ENCODE measurements at places on chromosomes 6 and 20.

- DNase-seq = no peak
Measured at GRCh38 chr6:138427701-138428100, 23.7 kb downstream of the HEBP2 start.

DNA sequence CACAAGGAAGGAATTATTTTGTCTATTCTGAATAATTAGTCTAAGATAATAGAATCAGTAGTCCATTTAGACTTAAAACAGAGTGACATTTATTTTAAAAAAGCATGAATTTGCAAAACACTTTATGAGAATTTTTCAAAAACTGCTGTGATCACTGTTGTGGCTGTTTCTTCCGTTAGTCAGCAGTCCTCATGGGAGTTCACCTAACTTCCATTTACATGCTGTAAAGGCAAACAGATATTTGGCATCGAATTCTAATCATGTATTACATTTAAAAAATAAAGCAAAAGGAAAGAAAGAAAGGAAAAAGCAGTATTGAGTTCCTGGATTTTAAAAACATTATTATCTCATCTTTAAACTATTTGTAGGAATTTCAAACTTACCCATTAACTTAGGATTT, 111.8 kb downstream of the MTHFD1L start:
- no peak for DNase-seq

DNA sequence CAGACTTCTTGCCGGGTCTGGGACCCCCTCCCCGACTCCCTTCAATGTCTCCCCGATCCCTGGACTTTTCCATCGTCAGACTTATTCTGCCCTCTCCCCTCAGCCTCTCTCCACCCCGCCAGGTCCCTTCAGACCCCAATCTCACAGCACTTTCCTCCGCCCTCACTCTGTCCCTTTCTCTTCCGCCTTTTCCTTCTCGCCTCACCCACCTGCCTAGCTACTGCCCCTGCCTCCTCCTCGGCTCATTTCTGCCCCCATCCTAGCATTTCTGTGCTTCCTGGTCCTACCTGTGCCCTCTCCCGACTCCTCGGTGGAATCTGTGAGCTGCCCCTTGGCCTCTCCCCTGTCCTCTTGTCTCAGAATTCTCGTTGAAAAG, 616 bp downstream of the CHMP4B start:
- no peak for DNase-seq

GRCh38 chr20:21033817-21034216, 72.3 kb downstream of the LINC00237 start:
- no peak for DNase-seq

GRCh38 chr6:4380881-4381281, 245.5 kb upstream of the ECI2 start:
- no peak for DNase-seq

DNA sequence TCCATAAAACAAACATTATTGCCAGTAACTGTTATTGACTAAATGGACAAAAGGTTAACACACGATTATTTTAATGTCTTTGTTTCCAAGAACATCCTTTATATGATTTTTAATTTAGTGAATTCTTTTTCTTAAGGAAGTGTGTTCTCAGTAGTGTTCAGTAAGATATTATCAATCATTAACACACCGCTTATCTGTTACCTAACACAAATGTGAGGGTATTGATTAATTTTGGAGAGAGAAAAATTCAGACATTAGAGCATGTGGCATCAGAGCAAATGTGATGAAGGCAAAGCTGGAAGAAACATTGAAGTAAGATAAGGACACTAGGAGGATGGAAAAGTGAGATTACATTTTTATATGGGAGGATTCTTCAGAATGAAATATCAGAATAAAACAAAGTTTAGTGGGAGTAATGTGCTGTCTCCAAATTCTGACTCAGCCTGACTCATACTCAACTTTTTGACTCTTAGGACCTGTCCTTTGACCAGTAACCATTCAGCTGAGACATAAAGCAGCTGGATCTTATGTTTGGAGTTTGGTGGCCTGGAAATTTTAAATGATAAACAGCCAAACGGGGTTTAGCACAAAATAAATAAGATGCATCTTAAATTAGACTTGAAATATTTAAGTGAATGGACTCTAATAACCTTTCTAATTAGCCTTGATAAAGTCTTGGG, 348.6 kb downstream of the CD109 start:
- DNase-seq = no peak

DNA sequence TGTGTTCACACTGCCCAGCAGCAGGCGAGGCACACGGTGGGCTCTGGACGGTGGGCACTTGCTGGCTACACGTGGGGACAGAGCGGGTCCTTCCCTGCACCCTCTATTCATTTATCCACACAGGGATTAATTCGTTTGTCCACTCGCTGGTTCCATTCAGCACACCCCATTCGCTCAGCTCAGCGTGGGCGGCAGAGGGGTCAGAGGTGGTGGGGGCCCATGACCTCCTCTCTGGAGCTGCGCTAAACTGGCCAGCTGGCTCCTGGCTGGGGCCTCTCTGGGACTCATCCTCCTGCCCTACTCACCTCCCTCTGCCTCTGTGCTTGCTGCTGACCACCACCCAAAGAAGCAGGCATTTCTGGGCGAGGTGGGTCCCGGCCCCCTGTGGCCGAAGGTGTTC, 21.4 kb upstream of the RBBP8NL start:
- no peak for DNase-seq

DNA sequence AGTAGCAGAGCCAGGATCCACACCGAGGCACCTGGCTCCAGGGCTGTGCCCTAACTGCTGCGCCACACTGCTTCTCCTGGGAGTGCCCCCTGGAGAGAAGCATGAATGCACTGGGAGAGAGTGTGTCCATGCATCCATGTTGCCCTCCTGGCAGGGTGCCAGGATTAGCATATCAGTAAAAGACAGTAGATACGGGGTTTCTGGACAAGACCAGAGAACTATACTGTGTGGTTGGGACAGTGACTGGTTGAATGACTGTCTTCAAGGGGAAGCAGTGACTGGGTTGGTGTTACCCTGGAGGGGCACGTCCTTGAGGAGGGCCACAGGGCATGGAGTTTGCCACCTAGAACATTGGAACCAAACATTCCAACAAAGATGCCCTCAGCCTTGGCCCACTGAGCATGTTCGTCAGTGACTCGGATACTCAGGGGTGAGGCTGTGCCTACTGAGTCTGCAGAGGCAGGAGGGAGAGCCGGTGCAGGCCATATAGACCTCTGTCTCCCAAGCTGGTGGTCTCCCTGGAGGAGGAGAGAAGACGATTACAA, 288.8 kb downstream of the CDC5L start:
- DNase-seq = no peak

DNA sequence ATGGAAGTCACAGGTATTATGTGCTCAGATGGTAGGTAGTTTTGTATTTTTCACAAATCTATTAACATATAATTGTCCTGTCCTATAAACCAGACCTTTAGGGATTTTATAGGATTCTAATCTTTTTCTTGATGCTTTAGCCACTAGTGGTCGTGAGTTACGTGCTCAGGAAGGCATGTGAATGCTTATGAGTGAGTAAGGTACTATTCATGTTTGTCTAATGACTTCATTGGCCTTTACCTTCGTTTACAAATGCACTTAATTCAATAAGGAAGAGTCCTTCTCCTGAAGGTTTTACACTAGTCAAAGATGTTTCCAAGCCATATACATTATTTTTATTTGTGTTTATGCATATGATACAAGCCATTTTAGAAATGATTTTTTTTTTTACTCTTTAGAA, 23.0 kb downstream of the PACRG start:
- no peak for DNase-seq

DNA sequence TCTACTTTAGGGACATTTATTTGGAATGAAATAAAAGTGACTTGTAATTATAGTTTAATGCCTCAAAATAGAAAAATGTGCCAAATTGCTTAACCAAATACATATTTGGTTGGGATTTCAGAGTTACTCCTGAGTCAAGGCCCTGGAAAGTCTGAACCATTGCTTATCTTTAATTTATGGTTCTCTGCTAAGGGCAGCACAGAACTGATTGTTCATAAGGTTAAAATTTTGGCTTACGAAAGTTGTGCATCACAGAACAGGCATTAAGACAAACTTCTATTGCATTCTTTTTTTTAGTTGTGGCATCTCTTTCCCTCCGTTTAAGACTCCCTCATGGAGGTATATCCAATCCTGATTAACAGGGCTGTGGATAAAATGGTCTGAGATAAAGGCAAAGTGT, 92.2 kb upstream of the TENT5A start:
- DNase-seq = no peak

DNA sequence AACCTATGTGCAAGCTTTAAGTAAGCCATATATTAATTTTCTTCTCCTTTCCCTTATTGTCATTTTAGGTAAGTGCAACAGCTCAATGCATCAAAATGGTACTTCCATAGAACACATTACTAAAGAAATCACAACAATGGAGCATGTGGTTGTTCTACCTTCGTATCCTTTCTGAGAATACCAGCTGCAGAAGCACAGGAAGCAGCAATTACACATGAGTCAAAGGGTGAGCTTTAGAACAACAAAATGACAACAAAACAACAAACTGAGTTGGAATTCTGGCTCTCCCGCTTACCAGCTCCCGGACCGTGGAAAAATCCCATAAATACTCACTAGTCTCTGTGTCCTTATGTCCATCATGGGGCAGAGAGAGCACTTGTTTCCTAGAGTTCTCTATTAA, 108.9 kb downstream of the BCAS1 start:
- DNase-seq = no peak

- no peak for DNase-seq
Measured at GRCh38 chr6:8499540-8499939, 64.2 kb upstream of the SLC35B3 start.

GRCh38 chr6:7431674-7432390, 42.2 kb downstream of the RIOK1 start:
- DNase-seq = no peak

DNA sequence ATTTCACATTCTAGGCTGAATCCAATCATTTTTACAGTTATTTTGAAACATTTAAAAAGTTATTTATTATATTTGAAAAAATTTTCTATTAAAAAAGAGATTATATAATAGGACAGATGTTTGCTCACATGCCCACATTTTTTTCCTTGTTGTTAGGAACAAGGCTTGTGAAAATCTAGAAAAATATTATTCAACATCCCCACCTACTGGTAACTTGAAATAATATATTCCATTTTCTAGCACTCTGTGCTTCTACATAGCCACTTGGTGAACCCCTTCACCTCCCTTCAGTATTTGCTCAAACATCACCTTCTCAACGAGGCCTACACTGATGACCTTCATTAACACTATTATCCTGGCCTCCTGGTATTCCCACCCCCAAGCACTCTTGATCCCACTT, 18.3 kb upstream of the GPRC6A start:
- DNase-seq = no peak

GRCh38 chr6:158654498-158654897, 4.6 kb downstream of the SYTL3 start:
- no peak for DNase-seq

DNA sequence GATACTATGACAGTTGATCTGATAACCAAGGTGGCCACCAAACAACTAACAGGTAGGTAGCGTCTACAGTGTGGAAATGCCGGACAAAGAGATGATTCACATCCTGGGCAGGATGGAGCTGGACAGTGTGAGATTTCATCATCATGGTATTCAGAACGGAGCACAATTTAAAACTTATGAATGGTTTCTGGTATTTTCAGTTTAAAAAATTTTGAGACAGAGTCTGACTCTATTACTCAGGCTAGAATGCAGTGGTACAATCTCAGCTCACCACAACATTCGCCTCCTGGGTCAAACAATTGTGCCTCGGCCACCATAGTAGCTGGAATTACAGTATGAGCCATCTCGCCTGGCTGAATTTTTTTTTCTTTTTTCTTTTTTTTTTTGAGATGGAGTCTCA, 43.8 kb downstream of the CEP57L1 start:
- DNase-seq = no peak

GRCh38 chr20:62918831-62919230, 7.5 kb downstream of the DIDO1 start:
- DNase-seq = no peak

DNA sequence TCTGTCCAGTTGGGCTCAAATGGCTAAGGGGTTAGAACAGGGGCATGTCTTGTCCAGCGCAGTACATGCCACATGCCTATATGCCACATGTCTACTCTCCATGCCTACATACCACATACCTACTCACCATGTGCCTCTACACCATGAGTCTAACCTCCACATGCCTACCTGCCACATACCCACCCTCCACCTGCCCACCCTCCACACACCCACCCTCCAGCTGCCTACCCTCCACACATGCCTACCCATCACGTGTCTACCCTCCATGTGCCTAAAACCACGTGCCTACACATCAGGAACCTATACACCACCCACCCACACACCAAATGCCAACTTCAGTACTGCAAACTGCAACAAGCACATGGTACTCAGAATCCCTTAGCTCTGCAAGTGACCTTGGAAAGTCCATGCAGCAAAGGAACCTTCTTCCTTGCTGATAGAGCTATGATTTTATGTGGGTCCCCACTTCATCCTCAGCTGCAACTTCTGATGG, 113.0 kb upstream of the CST7 start:
- no peak for DNase-seq

DNA sequence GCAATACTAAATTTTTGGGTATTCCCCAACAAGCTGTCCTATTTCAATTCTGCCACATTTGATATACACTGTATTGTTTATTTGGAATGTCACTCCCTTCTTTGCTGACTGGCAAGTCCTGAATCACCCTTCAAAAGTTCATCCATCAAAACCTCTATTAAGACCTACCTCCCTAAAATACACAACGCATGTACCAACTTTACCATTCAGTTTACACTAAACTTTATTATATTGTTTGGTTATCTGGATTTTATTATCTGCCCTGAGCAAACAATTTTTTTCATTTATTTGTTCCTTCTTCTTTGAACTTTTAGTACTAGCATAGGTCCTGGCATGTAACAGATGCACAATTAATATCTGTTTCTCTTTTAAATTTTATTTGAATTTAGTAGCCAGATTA, 958.2 kb upstream of the ADGRB3 start:
- DNase-seq = no peak

Measured in activated CD4-positive, CD25-positive, alpha-beta regulatory T cell (primary cell).